Stomach (tissue), 19 donors: ENCODE measurements at places on chromosomes 1 and 21. TPM values are rescaled to one million over a fixed set of nuclear protein-coding genes. Genes with fewer than 3 reads are reported as not detected.

GRCh38 chr1:197614916-197615692 is 160.2 kb downstream of the DENND1B start:
- no peak overlapping the region for H3K4me3 ChIP-seq
- no peaks in the 10 kb centered on the region for H3K36me3 ChIP-seq

- H3K27ac ChIP-seq, result no peak overlapping the region
- peaks cover 68% of the 10 kb centered on the region for H3K27me3 ChIP-seq
- H3K4me1 ChIP-seq, result no peaks in the 10 kb centered on the region
- H3K4me3 ChIP-seq, result no peak overlapping the region
- no peak for DNase-seq
- H3K36me3 ChIP-seq, result no peaks in the 10 kb centered on the region
Measured at GRCh38 chr1:29945426-29945825, 709.1 kb downstream of the PTPRU start.

GRCh38 chr1:236141447-236142252 is 689 bp upstream of the GPR137B start:
- DNase-seq, result peak; percentile 51
- H3K27ac ChIP-seq, result peak overlapping the region; percentile 24
- H3K4me1 ChIP-seq, result peaks cover 39% of the 10 kb centered on the region
- H3K36me3 ChIP-seq, result no peaks in the 10 kb centered on the region

The DIO1 gene
- not detected for polyA plus RNA-seq

GRCh38 chr1:245085508-245086095 is 69.2 kb upstream of the KIF26B start:
- no peaks in the 10 kb centered on the region for H3K27me3 ChIP-seq
- no peaks in the 10 kb centered on the region for H3K4me1 ChIP-seq
- no peak overlapping the region for H3K27ac ChIP-seq
- no peak for DNase-seq
- H3K4me3 ChIP-seq, result no peak overlapping the region
- H3K36me3 ChIP-seq, result no peaks in the 10 kb centered on the region

The TOR3A gene
- 10.6 TPM for polyA plus RNA-seq

- no peak overlapping the region for H3K4me3 ChIP-seq
- no peaks in the 10 kb centered on the region for H3K27me3 ChIP-seq
- no peaks in the 10 kb centered on the region for H3K36me3 ChIP-seq
- H3K4me1 ChIP-seq, result peaks cover 31% of the 10 kb centered on the region
- peak; percentile 50 for DNase-seq
Measured at GRCh38 chr1:119773711-119774241, 5.1 kb upstream of the HMGCS2 start.

DNA sequence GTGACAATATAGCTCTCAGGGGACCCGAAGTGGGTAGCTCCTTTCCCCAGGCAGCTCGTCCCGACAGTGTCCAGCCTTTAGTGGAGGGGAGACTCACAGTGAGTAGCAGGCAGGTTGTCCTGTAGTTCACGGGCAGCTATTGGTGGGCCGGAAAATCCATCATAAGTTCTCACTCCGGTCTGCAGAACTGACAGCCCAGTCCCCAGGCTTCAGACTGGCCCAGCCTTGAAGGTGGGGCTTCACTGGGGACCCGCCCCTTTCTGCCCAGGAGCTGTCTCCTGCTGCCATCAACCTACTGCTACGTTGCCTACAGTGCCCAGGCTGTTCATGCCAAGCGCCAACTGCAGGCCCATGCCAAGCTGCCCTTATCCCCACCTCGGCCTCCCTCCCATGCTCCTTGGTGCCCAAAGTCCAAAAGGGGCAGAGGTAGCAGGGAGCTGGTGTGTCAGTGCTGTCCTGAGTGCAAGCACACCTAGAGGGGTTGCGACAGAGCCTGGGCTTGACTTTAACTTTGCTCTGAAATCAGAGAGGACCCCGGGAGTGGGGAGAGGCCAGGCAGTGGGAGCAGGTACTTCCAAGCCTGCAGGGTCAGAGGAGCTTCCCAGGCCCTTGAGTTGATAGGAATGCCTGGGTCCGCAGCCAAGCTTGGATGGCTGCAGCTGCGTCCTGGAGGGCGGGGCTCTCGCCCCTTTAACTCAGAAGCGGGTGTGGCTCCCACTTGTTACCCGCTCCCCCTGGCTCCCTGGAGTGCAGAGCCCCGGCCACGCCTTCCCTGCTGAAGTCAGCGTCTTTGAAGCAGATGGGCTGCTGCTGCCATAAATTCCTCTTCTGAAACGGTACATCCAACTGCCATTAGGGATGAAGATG is 1144.3 kb upstream of the NCAM2 start:
- H3K4me3 ChIP-seq, result no peak overlapping the region
- H3K27me3 ChIP-seq, result no peaks in the 10 kb centered on the region
- no peak for DNase-seq
- H3K36me3 ChIP-seq, result no peaks in the 10 kb centered on the region
- H3K4me1 ChIP-seq, result no peaks in the 10 kb centered on the region

The NCAM2 gene
- polyA plus RNA-seq, result 0.30 TPM

- peak; percentile 72 for DNase-seq
- H3K4me1 ChIP-seq, result peaks cover 12% of the 10 kb centered on the region
- peaks cover 82% of the 10 kb centered on the region for H3K36me3 ChIP-seq
- H3K4me3 ChIP-seq, result no peak overlapping the region
Measured at GRCh38 chr1:235984041-235984825, 80.7 kb downstream of the NID1 start.

The KCNJ15 gene
- 7.3 TPM for polyA plus RNA-seq
